ENCODE measurements at places on chromosomes 11 and 22.

- DNase-seq = no peak
These were observed 35.0 kb downstream of the PPFIBP2 start for GRCh38 chr11:7548659-7549274.

- DNase-seq = no peak
These were observed 154.7 kb downstream of the C11orf91 start for GRCh38 chr11:33545931-33546330.

DNA sequence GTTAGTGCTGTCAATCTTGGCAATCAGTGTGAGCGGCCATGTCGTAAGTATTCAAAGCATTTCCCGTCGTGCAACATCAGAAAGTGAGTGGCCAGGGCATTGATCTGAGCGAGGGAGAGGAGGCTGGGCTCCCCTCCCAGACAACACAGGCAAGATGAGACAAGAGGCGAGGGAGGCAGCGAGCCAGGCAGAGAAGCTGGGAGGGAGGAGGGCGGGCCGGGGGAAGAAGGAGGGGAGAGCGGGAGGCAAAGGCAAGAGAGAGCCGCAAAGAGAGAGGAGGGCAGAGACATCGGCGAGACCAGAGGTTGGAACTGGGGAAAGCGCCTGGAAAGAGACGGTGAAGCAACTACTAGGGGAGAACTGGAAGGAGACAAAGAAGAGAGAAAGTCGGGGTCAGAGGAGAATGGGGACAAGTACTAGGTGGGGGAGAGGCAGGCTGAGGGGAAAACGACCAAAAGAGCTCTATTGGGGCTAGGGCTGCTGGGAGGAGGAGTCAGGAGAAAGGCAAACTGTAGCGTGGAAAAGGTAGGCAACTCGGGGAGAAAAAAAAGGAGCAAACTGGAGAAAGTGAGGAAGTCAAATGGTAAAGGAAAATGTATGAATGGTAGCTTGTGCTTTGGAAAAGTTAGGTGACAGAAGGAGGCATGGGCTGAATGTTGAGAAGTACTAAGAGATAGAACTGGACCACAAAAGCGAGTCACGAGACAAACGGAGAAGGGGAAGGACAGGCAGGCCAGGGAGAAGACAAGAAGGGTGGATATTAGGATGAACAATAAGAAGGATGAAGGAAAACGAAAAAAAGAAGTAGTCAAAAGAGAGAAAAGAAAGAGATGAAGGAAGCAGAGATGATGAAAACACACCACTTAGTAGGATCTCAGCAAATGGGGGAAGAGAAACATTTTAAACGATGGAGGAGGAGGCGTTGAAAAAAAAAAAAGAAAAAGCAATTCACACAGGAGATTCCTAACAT, 130.5 kb upstream of the C11orf58 start:
- no peak for DNase-seq

DNA sequence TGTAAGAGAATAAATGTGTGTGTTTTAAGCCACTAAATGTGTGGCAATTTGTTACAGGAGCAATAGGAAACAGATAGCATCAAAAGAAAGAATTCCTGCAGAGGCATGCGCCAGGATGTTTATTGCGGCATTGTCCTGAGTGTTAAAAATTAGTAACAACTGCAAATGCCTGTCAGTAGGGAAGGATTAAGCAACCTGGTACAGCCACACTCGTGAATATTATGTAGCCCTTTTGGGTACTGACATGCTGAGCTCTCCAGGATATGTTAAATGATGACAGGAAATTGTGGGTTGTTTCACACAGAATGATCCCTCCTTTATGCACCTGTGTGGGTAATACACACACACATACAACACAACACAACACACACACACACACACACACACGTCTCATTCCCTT, 69.7 kb upstream of the MYOD1 start:
- no peak for DNase-seq

- no peak for DNase-seq
These were observed 558.4 kb upstream of the CADM1 start for GRCh38 chr11:116062490-116063171.

GRCh38 chr22:38873469-38874411, 1.7 kb upstream of the CBX6 start:
- DNase-seq = no peak

DNA sequence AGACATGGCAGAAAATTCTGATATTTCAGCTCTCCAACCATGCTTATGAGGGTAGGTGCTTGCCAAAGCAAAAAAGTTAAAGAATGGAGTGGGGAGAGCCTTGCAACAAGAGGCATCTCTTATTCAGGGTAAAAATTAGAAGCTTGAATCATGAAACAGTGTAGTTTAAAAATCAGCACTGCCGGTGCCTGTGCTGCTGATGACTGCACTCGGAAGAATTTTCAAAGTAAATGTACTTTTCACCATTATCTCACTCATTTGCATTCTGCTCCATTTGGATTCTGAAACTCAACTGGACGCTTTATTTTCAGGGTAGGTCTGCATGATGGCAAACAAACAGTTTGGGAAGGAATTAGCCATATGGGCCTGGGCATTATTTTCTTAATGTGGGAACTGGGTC, 126.3 kb downstream of the KIRREL3 start:
- no peak for DNase-seq

GRCh38 chr11:70493089-70493474, 94.8 kb downstream of the CTTN start:
- DNase-seq = no peak

GRCh38 chr11:97990162-97990920, 1030.4 kb upstream of the CNTN5 start:
- DNase-seq = no peak

GRCh38 chr11:79937676-79938334, 497.0 kb upstream of the TENM4 start:
- DNase-seq = no peak

- no peak for DNase-seq
These were observed 30.6 kb downstream of the ADAMTS8 start for GRCh38 chr11:130397780-130398179.

DNA sequence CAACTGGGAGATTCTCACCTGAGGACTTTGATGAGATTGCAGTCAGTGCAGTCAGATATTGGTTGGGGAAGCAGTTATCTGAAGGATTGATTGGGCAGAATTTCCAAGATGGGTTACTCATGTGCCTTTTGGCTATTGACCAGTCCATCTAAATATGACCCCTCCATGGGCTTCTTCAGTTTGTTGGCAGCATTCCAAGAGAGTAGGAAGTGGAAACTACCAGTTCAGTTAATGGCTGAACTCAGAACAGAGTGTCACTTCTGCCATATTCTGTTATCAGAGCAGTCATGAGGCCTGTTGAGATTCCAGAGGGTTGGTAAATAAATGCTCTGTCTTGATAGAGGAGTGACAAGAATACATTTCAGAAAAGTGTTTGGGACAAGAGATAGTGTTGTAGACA, 71.0 kb downstream of the CYP2R1 start:
- no peak for DNase-seq

- no peak for DNase-seq
These were observed 52.3 kb upstream of the SCUBE2 start for GRCh38 chr11:9143721-9144120.

DNA sequence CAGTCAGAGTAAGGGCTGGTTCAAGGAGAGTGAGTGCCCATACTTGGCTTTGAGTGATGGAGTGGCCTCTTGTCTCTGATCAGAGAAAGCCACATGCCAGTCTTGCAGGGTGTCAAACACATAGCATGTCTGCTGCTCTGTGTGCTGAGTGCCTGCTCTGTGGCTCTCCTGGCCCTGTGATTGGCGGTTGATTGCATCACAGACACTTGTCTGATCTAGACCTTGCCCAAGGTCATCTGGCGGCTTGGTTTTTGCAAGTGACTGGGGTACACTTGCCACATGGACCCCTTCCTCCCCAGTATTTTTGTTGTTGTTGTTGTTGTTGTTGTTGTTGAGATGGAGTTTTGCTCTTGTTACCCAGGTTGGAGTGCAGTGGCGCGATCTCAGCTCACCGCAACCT, 10.3 kb downstream of the OSBP2 start:
- DNase-seq = no peak

DNA sequence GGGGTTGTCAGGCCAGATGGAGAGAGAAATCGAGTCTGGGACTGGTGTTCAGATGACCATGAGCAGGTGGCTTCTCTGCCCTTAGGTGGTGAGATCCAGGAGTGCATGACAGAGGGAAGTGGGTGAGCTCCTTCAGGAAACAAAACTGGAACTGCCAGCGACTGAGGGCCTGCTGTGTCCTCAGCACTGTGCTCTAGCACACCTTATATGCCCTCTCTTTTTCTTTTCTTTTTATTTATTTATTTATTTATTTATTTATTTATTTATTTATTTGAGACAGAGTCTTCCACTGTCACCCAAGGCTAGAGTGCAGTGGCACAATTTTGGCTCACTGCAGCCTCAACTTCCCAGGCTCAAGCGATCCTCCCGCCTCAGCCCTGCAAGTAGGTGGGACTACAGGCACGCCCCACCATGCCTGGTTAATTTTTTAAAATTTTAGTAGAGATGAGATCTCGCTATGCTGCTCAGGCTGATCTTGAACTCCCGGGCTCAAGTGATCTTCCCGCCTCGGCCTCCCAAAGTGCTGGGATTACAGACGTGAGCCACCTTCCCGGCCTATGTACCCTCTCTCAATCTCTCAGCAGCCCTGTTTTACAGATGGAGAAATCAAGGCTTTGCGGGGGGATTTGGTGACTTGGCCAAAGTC, 14.8 kb upstream of the RASD2 start:
- DNase-seq = no peak

Data from SIG-M5 (cell line).